Activated T-cell treated with anti-CD3 and anti-CD28 coated beads, Interleukin-2, amount 50 U/mL, for 48 hours (primary cell): ENCODE measurements at places on chromosomes 2 and 18.

- DNase-seq, result no peak
Measured at GRCh38 chr2:66698576-66699239, 263.8 kb downstream of the MEIS1 start.

GRCh38 chr2:235868645-235869044 is 299.5 kb downstream of the GBX2 start:
- no peak for DNase-seq

- no peak for DNase-seq
Measured at GRCh38 chr2:223262946-223263345, 211.0 kb downstream of the KCNE4 start.

- DNase-seq, result no peak
Measured at GRCh38 chr18:3256693-3257626, 5.0 kb upstream of the MYL12B start.

DNA sequence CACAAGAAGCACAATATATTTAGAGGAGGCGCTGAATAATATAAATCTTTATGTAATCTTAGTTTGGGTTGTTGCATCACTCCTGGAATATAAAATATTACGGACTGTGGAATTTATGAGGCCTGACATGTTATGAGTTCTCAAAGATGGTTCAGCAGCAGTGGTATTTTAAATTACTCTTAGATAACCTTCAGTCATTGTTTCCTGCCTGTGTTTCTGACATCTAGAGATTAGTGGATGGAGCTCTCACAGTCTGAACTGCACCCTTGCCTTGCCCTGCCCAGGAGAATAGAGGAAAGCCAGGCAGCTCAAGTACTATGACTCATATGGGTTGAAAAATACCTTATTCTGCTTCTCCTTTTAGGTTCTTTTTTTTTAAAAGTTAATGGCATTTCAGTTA is 70.0 kb downstream of the ACSL3 start:
- DNase-seq, result no peak
